ENCODE measurements at places on chromosomes 2 and 18. TPM values are rescaled to one million over a fixed set of nuclear protein-coding genes. Genes with fewer than 3 reads are reported as not detected.

Gene SNTG2
- not detected for total RNA-seq

DNA sequence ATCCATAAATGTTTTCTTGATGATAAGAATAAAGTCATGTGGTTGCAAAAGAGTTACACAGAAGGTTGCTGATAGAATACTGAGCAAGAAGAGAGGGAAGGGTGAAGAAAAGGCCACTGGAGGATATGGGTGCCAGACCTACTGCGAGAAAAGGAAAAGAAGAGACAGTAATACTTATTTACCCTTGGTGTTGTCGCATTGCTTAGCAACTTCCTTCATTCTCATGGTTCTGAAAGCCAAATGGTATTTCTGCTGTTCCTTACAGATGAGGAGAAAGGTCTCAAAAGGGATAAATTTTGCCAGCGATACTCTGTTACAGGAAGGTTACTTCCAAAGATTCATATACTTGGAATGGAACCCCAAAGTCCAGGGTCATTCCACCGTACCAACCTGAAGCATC lies 62.5 kb downstream of the LHCGR start:
- no peak for DNase-seq

Gene AMER3
- total RNA-seq, result not detected

Gene POTEC
- not detected for total RNA-seq

Data from Karpas-422 (cell line).